ENCODE measurements at places on chromosomes 2 and 18. TPM values are rescaled to one million over a fixed set of nuclear protein-coding genes. Genes with fewer than 3 reads are reported as not detected.
A peak's percentile ranks its signal among the peaks of the same experiment; 100 is the strongest.

GRCh38 chr2:159684796-159685195 lies 27.5 kb upstream of the MARCHF7 start:
- DNase-seq, result peak; percentile 55

The DSC2 gene
- total RNA-seq, result 25.7 TPM

GRCh38 chr2:212489719-212490346 lies 48.8 kb downstream of the ERBB4 start:
- DNase-seq, result no peak

The SPATS2L gene
- 54.2 TPM for total RNA-seq

DNA sequence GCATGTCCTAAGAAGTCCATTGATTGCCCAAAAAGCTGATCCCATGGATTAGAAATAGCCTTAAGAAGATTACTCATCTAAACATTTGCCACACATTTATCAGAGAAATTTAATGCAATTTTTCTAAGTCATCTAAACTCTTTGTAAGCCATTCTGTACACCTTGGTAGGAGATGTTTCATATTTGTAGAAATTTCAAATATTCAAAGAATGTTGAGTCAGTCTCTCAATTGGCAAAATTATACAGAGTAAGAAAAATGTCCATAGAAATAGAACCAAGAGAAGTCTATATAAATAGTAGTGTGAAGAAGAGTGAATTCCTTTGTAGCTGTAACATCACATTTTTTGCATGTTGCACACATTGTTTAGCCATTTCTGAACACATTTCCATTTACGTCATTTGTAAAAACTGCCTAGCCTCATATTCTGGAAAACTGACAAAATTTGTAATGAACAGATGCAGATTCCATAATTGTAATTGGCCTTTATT lies 128.6 kb downstream of the MSTN start:
- peak; percentile 30 for DNase-seq

The RAB6D gene
- 0.10 TPM for total RNA-seq

All from renal cortical epithelial cell (primary cell).